CD8-positive, alpha-beta memory T cell (primary cell): ENCODE measurements at places on chromosomes 2 and 18. TPM values are rescaled to one million over a fixed set of nuclear protein-coding genes. Genes with fewer than 3 reads are reported as not detected.

LDLRAD4 gene
- 30.4 TPM for total RNA-seq

PTGR3 gene
- 26.3 TPM for total RNA-seq

PROKR1 gene
- total RNA-seq: 0.09 TPM

CPO gene
- 0.20 TPM for total RNA-seq

PLEK gene
- total RNA-seq: 23.0 TPM

FER1L5 gene
- not detected for total RNA-seq

CYP27C1 gene
- total RNA-seq: not detected

ERICH2 gene
- not detected for total RNA-seq
